ENCODE measurements at places on chromosomes 7 and 10. TPM values are rescaled to one million over a fixed set of nuclear protein-coding genes. Genes with fewer than 3 reads are reported as not detected.
A peak's percentile ranks its signal among the peaks of the same experiment; 100 is the strongest.

DNA sequence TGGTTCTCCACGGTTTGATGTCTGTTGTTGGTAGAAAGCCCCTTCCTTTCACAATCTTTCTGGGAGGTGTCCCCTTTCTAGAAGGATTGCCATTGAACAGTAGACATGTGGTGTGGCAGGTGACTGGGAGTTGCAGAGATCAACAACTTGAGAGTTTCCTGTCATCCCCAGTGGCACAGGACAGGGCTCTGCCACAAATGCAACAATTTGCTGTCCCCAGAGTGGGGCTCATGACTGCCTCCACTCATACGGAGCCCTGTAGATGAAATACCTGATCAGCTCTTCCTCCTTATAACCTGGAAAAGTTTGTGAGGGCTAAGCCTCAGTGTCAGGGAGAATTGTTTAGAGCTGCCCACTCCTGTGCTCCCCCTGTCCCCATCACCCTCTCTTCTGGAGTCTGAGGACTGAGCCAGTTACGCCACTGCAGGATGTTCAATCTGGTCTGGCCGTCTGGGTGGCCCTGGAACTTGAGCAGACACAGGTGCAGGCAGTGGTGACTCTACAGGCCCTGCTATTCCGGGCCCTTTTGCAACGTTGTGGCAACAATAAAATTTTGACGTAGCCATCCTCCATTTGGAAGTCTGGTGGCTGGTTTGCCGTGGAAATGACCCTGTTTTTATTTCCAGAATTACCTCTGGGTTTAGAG lies 6.5 kb downstream of the DBNL start:
- no peaks in the 10 kb centered on the region for H3K27me3 ChIP-seq
- no peak overlapping the region for H3K4me3 ChIP-seq
- H3K36me3 ChIP-seq: peaks cover 14% of the 10 kb centered on the region
- no peak for DNase-seq

DNA sequence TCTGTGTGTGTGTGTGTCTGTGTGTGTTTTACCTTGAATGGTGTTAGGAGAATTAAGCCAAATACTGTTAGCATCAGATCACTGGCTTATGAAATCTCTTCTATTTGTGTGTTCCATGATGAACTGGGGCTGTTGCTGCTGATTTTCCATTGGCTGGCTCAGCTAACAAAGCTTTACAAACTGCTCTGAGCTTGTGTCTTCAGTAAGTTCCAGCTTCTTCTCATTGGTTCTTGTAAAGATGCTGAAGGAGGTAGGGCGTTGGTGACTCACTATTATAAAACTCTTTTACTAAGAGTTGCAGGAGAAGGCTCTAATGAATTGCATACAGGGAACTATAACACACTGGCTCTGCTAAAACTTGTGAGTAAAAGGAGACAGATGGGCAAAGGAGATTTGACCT lies 136.4 kb upstream of the PRKCQ start:
- H3K27me3 ChIP-seq: peaks cover 10% of the 10 kb centered on the region
- no peaks in the 10 kb centered on the region for H3K36me3 ChIP-seq
- H3K27ac ChIP-seq: no peak overlapping the region
- no peak for DNase-seq

Gene INMT
- 142 TPM for total RNA-seq

GRCh38 chr10:99170116-99170675 lies 65.5 kb downstream of the HPSE2 start:
- no peaks in the 10 kb centered on the region for H3K36me3 ChIP-seq
- no peak overlapping the region for H3K27ac ChIP-seq
- no peak overlapping the region for H3K4me3 ChIP-seq
- no peaks in the 10 kb centered on the region for H3K27me3 ChIP-seq
- DNase-seq: no peak

DNA sequence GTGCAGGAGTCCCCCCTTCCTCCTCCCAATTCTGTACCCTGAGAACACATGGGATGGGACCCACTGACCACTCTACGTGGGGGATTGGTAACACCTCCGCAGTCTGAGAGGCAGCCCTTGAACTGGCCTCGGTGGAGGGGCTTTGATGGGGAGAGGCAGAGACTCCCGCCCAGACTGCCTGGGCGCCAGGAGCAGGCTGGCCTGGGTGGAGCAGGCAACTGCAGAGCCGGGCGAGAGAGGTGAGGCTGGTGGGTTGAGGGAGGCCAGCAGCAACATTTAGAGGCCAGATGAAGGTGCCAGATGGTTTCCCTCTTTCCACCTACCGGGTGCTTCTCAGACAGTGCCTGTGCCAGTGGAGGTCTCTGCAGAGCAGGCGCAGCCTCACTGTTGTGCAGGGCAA lies 30.7 kb upstream of the ZNF467 start:
- DNase-seq: no peak
- H3K36me3 ChIP-seq: no peaks in the 10 kb centered on the region
- no peaks in the 10 kb centered on the region for H3K4me1 ChIP-seq
- no peak overlapping the region for H3K4me3 ChIP-seq
- H3K27me3 ChIP-seq: no peaks in the 10 kb centered on the region

DNA sequence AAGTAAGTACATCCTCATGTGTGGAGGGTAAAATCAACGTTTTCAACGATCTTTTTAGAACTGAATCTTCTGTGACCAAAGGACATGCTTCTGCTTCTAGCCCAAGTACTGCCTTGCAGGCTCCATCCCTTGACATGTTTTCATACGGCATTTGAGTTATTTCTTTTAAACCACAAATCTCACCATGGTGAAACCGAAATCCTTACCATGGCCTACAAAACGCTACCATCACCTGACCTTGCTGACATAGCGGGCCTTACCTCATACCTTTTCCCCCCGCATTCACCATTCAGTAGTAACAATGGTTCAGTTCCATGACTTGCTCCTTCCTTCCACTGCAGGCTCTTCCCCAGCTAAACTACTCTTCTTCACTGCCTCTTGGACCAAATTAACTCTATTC lies 3.5 kb downstream of the RNF216 start:
- no peaks in the 10 kb centered on the region for H3K4me1 ChIP-seq
- no peak overlapping the region for H3K27ac ChIP-seq
- H3K27me3 ChIP-seq: no peaks in the 10 kb centered on the region

DNA sequence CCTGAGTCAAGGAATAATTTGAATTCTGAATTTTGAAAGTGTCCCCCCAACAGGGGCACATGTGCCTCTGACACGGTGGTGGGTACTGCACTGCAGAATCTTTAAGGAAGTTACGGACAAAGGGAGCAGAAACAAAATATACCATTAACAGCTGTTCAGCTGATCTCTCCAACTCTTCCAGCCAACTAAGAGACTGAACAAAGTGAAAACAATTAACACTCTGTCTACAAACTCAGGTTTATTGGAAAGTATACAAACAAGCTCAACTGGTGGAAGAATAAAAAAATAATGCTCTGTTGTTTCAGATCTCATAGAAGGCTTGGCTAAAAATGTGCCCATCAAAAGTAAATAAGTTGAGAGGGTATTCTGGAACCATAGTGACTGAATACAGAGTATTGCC lies 34.4 kb downstream of the ASB4 start:
- no peaks in the 10 kb centered on the region for H3K4me1 ChIP-seq
- no peak overlapping the region for H3K4me3 ChIP-seq
- no peaks in the 10 kb centered on the region for H3K36me3 ChIP-seq
- no peak for DNase-seq
- no peaks in the 10 kb centered on the region for H3K27me3 ChIP-seq
- H3K27ac ChIP-seq: no peak overlapping the region

- no peak overlapping the region for H3K27ac ChIP-seq
- H3K36me3 ChIP-seq: no peaks in the 10 kb centered on the region
- no peak overlapping the region for H3K4me3 ChIP-seq
Measured at GRCh38 chr7:115037128-115037802, 115.4 kb downstream of the MDFIC start.

DNA sequence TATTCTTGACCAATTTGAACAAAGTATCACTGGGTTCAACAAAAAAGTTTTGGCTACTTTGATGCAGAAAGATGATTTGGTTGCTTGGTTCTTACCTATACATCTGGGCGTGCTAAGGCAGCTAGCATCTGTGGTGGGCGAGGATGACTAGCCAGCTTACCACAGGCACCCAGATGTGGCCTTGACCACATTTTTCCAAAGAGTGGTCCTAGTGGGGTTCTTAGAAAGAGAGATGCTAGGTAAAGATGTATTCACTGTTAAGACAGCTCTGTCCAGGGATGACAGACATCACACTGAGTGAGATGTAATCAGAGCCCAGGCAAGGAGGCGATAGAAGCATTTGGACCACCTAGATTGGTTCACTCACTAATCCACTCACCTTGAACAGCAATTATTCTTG lies 785 bp downstream of the DNTT start:
- no peaks in the 10 kb centered on the region for H3K4me1 ChIP-seq
- H3K4me3 ChIP-seq: no peak overlapping the region
- no peak for DNase-seq

DNA sequence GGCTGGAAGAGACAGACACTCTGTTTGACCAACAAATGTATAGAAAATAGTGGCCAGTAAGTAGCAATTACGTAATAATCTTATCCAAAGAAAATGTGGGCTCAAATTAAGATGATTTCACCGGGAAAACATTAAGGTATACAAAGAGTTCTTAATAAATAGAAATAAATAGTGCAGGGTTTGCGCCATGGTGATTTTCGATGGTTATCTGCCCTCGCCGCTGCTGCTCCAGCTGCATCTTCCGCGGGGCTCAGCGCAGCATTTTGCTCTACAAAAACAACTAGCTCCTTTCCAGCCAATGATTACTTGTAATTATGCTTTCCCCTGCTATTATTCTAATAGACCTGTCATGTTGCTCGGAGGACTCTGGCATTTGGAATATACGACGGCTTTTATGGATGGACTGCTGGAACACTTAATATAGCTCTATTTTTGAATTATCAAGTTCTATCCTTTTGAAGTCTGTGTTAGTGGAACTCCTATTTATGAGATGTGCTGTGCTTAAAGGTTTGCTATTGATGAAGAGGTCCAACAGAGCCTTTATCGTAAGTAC lies 103.8 kb downstream of the BUB3 start:
- DNase-seq: no peak
- no peak overlapping the region for H3K4me3 ChIP-seq
- H3K4me1 ChIP-seq: no peaks in the 10 kb centered on the region
- no peaks in the 10 kb centered on the region for H3K36me3 ChIP-seq
- H3K27me3 ChIP-seq: no peaks in the 10 kb centered on the region

- H3K36me3 ChIP-seq: no peaks in the 10 kb centered on the region
- no peak for DNase-seq
- no peak overlapping the region for H3K4me3 ChIP-seq
- H3K27me3 ChIP-seq: no peaks in the 10 kb centered on the region
- H3K4me1 ChIP-seq: peaks cover 23% of the 10 kb centered on the region
- H3K27ac ChIP-seq: peak overlapping the region; percentile 68
Measured at GRCh38 chr10:51301644-51302043, 227.4 kb downstream of the PRKG1 start.

Gene TEX47
- not detected for total RNA-seq

Gene KCP
- total RNA-seq: 0.21 TPM

Gene VAX1
- total RNA-seq: not detected

DNA sequence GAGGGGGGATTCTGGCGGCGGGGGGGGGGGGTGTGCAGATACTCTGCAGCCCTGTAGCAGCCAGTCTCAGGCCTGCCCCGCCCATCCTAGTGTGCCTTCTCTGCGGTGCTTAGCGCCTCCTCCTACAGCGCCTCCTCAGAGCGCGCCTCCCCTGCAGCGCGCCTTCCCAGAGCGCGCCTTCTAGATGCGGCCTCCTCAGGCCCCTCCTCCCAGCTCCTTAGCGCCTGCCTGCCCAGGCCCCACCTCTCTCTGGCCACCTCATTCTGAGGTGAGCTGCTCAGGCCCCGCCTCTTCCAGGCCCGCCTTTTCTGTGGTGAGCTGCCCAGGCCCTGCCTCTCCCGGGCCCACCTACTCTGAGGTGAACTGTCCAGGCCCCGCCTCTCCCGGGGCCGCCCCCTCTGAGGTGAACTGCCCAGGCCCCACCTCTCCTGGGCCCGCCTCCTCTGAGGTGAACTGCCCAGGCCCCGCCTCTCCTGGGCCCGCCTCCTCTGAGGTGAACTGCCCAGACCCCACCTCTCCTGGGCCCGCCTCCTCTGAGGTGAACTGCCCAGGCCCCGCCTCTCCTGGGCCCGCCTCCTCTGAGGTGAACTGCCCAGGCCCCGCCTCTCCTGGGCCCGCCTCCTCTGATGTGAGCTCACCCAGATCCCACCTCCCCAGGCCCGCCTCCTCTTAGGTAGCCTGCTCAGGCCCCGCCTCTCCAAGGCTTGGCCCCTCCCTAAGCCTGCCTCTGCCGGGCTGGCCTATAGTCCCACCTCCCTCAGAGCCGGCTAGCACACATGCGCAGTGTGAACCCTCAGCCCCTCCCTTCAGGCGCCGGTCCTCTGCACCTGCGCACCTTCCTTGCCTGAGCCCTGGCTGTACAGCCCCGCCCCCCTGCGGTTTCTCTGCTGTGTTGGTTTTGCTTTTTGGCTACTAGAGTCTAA lies 2.1 kb upstream of the SGCE start:
- no peaks in the 10 kb centered on the region for H3K36me3 ChIP-seq
- peak overlapping the region; percentile 77 for H3K4me3 ChIP-seq
- H3K4me1 ChIP-seq: no peaks in the 10 kb centered on the region
- H3K27me3 ChIP-seq: peaks cover 10% of the 10 kb centered on the region

GRCh38 chr10:97831259-97831658 lies 18.4 kb upstream of the GOLGA7B start:
- no peak overlapping the region for H3K4me3 ChIP-seq
- no peak overlapping the region for H3K27ac ChIP-seq
- H3K27me3 ChIP-seq: no peaks in the 10 kb centered on the region
- H3K36me3 ChIP-seq: no peaks in the 10 kb centered on the region

Gene SLC13A1
- not detected for total RNA-seq

Gene FBXO24
- total RNA-seq: 2.2 TPM

GRCh38 chr10:10676972-10677371 lies 340.7 kb upstream of the CELF2 start:
- no peak overlapping the region for H3K27ac ChIP-seq
- H3K36me3 ChIP-seq: no peaks in the 10 kb centered on the region
- DNase-seq: no peak
- no peak overlapping the region for H3K4me3 ChIP-seq
- H3K4me1 ChIP-seq: no peaks in the 10 kb centered on the region

DNA sequence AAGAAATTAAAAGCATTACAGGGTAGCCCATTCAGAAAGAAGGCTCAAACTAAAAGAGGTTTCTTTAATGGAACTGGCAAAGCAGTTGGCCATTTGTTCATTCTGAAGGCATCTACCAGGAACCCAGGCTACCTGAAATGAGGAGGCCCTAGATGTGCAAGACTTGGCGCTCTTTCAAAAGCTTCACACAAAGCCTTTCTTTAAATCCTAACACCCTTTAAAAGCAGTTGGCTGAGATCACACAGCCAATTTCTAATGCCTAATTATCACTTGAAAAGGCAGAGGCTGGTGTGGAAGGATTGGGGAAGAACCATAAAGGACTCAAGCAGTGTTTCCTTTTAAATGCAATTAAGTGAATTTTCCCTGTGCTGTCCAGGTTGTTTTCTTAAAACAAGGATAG lies 23.2 kb downstream of the PPP1R17 start:
- no peaks in the 10 kb centered on the region for H3K27me3 ChIP-seq
- no peak overlapping the region for H3K27ac ChIP-seq
- no peak for DNase-seq
- H3K4me1 ChIP-seq: no peaks in the 10 kb centered on the region
- H3K4me3 ChIP-seq: no peak overlapping the region

- no peak overlapping the region for H3K27ac ChIP-seq
- H3K4me1 ChIP-seq: peaks cover 17% of the 10 kb centered on the region
- peaks cover 82% of the 10 kb centered on the region for H3K36me3 ChIP-seq
- H3K4me3 ChIP-seq: no peak overlapping the region
- no peaks in the 10 kb centered on the region for H3K27me3 ChIP-seq
Measured at GRCh38 chr7:780081-780480, 52.2 kb upstream of the SUN1 start.

Gene PPRC1
- total RNA-seq: 10.1 TPM
